ENCODE measurements at places on chromosomes 11 and 22.

DNA sequence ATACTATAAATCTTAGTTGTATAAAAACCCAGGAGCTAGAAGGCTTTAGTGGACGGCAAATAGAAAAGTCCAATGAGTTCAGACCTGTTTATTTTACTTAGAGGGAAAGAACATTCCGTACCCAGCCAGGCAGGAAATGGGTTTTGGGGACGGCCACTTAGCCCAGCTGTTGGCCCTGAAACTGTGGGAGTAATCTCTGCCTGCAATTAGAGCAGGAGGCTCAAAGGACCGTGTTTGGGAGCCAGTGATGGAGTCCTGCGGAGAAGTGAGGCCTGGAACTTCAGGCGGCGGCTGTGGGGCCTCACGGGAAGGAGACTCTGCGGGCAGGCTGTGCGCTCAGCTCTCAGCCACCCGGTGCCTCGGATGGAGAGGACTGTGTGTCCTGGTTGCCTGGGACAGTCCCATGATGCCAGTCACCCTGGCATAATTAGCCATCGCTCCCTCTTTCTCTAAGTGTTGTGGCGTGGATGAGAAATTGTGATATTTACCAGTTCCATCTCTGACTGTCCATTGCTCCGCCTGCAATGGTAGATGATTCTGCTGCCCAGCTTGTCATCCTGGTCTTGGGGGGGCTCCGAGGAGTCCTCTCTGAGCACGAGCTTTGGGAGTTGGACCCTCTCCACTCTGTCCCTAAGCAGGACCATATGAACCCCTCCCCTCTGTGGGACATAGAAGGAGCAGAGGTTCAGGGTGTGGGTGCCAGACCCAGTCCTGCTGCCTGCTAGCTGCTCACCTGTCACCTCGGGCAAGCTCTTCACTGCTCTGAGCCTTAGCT, 530.3 kb downstream of the TBC1D22A start:
- DNase-seq: no peak

DNA sequence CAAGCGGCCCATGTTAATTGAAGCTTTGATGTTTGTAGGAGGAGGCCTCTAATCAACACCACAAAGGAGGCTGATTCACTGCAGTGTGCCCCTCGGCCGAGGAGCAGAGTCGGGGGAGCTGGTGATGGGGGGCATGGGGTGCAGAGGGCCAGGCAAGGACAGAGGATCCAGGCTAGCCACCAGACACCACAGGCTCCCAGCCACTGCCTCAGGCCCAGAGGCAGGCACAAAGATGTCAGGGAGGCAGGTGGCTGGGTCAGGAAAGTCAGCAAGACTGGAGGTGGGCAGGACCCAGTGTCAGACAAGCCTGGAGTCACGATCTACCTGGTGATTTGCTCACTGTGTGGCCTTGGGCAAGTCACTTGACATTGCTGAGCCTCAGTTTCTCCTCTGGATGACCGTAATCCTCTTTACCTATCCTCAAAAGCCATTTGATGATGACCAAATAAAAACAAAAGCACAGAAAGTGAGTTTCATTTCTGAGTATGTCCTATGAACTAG, 121.0 kb downstream of the BUD13 start:
- no peak for DNase-seq

DNA sequence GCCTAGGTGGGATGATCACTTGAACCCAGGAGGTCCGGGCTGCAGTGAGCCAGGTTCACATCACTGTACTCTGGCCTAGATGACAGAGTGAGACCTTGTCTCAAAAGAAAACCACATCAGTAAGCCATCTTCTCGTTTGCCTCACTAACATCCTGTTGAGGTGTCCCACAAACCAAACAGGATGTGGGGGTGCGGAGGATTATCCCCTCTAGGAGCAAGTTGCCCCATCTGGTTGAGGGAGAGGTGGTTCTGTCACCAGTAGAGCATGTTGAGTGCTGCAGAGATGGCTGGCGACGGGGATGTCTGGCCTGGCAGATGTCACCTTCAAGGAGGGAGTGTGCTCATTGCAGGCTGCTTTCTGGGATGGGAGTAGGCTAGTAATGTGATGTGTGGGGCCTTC, 72.4 kb downstream of the ZNRF3 start:
- DNase-seq: no peak

DNA sequence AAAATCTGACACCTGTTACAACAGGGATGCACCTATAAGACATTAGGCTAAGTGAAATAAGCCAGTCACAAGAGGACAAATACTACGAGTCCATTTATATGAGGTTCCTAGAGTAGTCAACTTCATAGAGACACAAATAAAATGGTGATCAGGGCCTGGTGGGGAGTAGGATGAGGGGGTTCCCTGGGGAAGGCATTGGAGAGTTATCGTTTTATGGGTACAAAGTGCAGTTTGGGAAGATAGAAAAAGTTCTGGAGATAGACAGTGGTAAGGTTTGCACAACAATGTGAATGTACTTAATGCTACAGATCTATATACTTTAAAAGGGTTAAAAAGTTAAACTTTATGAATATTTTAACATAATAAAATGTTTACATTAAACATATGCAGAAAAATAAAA, 31.4 kb upstream of the B3GNT6 start:
- DNase-seq: no peak

DNA sequence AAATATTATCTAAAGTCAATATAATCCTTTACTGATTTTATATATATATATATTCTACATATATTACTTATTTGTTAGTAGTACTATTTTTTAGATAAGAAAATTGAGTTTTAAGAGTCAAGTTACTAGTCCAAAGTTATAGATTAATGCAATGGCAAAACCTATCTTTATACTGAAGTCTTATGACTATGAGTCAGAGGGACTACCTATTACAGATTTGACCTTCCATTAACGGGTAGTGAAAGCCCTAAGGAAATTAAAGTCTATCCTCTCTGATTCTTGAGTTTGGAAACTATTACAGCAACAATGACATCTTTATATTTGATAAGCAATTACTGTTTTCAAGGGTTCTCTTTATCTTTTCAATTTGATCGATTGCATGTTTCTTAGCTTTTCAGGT, 315.8 kb downstream of the CASP12 start:
- DNase-seq: no peak

GRCh38 chr11:211741-212140, 4.2 kb downstream of the RIC8A start:
- no peak for DNase-seq

DNA sequence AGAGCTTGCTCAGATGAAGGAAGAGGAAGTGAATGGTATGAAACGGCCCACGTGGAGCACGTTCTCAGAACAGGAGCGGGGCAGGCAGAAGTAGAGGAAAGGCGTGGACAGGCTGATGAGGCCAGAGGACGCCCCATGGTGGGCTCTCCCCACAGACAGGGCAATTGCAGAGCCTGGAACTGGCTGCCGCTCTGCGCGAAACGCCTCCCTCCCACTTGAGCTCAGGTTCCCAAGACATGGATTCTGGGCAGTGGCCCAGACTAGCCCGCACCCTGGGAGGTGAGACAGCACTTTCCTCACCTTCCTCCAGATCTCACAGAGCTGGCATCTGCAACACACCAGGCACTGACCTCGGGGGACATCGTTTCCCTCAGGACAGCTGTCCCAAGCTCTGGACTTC, 117.6 kb downstream of the PHF21B start:
- no peak for DNase-seq

DNA sequence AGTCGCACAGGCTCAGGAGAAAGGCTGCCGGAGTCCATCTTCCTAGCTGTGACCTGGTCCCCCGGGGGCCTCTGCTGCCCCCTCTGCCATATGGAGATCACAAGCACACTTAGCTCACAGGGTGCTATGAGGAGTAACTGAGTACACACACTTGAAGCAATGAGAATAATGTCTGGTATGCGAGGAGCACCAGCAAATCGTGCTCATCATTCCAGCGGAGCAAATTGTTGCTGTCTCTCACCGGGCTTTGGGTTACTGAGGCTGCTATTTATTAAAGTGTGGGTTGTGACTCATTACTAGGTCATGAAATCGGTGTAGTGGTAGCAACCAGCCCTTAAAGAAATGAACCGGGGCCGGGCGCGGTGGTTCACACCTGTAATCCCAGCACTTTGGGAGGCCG, 48.1 kb upstream of the EIF3D start:
- no peak for DNase-seq

DNA sequence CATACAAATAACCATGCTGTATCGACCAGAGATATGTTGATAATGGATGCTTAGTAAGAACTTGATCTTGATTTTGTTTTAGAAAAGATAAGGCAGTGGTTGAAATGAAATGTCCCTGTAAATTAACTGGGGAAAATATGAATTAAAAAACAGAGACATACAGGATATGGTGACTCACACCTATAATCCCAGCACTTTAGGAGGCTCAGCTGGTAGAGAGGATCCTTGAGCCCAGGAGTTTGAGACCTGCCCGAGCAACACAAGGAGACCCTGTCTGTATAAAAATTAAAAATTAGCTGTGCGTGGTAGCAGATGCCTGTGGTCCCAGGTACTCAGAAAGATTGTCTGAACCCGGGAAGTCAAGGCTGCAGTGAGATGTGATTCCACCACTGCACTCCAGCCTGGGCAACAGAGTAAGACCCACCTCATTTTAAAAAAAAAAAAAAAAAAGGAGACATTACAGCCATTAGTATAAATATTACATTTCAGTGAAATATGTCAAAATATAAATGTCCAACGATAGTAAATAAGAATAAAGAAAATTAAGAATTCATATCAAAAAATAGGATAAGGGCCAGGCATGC, 4.6 kb downstream of the PICALM start:
- DNase-seq: no peak

DNA sequence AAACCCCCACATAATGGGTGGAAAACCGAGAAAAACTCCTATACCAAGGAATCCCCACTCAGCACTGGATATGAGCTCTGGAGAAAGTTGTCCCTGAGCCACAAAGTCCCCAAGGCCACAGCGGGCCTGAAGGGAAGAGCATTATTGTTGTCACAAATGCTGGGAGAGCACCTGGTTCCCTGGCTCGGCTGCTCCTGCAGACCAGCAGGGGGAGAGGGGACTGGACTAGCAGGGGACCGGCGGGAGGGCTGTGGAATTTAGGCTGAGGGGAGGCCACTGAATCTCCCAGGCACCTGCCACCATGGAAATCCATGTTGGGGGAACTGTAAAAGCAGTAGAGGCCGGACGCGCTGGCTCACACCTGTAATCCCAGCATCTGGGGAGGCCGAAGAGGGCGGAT, 7.0 kb downstream of the PC start:
- no peak for DNase-seq

- no peak for DNase-seq
These were observed 2.1 kb upstream of the TMPRSS4 start for GRCh38 chr11:118074785-118075184.

GRCh38 chr11:75272391-75272790, 31.8 kb downstream of the TPBGL start:
- DNase-seq: no peak

GRCh38 chr11:133723056-133723455, 122.3 kb downstream of the SPATA19 start:
- DNase-seq: no peak

DNA sequence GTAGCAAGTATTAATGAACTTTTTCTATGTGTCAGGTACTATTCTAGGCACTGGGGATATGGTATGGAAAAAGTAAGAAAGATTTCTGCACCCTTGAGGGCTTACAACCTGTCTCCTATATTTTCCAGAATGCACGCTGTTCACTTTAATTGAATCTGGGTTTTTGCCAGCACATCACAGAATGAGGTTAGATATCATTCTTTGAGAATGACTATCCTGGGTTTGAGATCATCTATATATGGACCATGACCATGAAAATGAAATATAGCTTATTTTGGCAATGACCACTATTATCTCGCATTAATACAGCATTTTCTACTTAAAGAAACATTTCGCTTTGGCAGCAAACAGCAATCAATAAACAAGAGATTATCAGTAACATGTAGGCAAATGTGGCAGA, 46.9 kb downstream of the C11orf71 start:
- DNase-seq: no peak

DNA sequence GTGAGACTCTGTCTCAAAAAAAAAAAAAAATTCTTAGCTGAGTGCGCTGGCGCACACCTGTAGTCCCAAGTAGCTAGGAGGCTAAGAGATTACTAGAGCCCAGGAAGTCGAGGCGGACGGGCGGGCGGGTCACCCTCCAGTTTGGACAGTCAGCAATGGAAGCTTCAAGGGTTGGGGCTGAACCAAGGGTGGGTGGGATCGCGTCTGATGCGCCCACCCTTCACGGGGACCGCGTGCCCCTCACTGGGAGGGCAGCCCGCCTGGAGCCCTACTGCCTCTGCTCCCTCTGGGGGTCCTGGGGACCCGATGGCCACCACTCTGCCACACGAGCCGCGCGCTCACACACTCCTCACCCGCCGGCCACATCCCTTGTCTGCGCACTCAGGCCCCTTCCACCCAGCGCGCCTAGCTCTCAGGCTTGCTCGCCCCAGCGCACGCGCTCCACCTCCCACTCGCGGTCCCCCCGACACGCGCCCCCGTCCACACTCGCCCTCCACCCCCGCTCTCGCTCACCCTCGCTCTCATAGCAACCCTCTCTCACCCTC, 494 bp downstream of the CHID1 start:
- no peak for DNase-seq

GRCh38 chr22:32917577-32918354, 116.3 kb downstream of the TIMP3 start:
- DNase-seq: no peak

DNA sequence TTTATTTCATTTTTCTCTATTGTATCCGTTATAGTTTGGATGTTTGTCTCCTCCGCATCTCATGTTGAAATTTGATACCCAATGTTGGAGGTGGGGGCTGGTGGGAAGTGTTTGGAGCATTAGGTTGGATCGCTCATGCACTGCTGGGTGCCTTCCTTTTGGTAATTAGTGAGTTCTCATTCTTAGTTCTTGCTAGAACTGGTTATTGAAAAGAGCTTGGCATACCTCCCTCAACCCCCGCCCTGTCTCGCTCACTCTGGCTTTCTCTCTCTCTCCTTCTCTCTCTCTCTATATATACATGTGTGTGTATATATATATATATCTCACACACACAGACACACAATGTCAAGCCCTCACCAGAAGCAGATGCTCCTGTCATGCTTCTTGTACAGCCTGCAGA, 978.7 kb downstream of the DLG2 start:
- peak; percentile 15 for DNase-seq

GRCh38 chr11:22677153-22677903, 10.9 kb downstream of the GAS2 start:
- no peak for DNase-seq

DNA sequence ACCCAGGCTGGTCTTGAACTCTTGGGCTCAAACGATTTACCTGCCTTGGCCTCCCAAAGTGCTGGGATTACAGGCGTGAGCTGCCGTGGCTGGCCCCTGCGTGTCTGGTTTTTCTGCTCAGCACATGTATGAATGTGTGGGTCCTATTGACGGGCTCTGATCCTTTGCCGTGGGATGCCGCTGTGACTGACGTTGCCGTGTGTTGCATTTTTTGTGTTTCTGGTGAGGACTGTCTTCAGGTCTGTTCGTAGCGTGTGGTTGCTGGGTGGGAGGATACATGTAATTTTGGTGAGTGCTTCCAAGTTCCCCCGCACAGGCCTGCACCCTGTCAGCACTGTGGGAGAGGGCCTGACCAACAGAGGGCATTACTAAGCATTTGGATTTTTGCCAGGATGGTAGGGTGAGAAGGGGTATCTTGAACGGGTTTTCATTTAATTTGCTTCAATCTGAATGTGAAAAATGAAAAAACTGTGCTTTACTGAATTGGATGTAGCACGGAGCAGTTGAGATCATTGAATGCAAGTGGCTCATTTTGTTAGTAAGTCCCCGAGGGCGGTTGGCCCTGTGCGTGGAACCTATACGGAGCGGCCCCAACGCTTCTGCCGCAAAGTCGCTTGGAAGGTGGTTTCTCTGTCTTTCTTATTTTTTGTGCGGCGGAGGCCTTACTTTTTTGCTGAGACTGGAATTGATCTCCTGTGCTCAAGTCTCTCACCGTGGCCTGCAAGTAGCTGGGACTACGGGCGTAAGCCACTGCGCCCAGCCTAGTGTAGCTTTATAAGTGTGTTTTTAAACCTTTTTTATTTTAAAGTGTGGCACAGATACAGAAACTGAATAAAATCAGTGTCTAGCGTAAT, 8.2 kb downstream of the ZBED4 start:
- DNase-seq: no peak
